ENCODE measurements at places on chromosomes 16 and 17.

GRCh38 chr16:626787-627453 lies 3.9 kb upstream of the WFIKKN1 start:
- DNase-seq = no peak

GRCh38 chr16:11727796-11728543 lies 14.7 kb downstream of the TXNDC11 start:
- DNase-seq = no peak

DNA sequence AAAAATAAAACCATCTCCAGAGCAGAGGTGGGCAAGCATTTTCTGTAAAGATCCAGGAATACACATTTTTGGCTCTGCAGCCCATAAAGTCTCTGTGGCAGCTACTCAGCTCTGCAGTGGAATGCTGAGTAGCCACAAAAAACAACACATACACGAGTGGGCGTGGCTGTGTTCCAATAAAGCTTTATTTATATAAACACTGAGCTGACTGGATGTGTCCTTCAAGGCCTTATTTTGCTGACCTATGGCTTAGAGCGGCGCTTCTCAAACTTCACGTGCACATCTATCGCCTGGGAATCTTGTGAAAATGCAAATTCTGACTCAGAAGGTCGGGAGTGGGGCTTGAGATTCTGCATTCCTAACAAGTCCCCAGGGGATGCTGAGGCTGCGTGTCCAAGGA lies 39.7 kb downstream of the XYLT1 start:
- no peak for DNase-seq

- DNase-seq = no peak
Observed at GRCh38 chr16:57394444-57394843, 10.1 kb upstream of the CCL17 start.

- DNase-seq = no peak
Observed at GRCh38 chr16:82681592-82681991, 54.8 kb downstream of the CDH13 start.

GRCh38 chr16:69064124-69064763 lies 41.2 kb upstream of the HAS3 start:
- DNase-seq = no peak

- DNase-seq = no peak
Observed at GRCh38 chr16:48955837-48956236, 325.8 kb downstream of the CBLN1 start.

DNA sequence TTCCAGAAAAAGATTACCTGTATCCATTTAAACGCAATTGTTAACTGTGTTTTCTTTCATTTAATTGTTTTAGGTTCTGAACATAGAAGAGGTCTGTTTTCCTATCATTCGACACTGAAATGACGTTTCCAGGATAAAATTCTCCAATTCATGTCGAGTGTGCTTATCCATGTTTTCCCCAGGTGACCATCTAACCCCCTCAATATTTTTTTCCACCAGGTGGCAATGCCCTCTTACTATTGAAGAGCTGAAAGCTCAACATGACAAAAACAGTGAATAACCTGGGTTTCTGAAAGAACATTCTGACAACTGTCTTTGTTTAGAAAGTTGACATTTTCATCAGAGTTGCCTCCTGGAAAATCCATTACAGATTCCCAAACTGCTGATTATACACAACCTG lies 948.7 kb downstream of the KCNJ2 start:
- peak; percentile 64 for DNase-seq

GRCh38 chr17:42288803-42289610 lies 709 bp downstream of the STAT5A start:
- no peak for DNase-seq

DNA sequence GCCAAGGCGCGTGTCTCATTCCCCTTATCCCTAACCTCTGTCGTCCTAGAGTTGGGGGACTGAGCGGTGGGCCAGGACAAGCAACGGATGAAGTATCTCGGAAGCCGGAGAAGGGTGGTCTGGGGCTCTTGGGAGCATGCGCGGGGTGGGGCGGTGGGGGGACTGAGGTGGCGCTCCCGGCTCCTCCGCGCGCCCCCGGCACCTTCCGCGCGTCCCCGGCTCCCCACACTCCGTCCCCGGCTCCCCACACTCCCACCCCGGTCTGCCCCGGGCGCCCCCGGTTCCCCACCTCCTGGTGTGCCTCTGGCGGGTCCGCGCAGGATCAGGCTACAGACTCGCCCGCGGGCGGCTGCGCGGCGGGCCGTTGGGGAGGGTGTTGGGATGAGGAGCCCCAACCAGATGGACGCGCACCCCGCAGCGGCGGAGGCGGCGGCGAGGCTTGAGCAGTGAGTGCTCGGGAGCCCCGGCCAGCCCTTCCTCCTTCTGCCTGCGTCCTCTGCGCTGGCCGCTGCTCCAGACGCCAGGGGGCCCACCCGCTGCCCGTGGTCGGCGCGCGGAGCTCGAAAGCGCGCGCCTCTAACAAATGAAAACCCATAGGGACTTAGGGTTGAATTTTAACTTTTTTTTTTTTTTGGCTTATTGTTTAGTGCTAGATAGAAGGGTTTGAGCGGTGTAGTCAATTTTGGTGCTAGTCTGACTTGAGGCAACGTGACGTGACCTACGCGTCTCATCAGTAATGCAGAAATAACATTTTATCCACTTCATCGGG lies 5.6 kb upstream of the CRYM start:
- peak; percentile 52 for DNase-seq

DNA sequence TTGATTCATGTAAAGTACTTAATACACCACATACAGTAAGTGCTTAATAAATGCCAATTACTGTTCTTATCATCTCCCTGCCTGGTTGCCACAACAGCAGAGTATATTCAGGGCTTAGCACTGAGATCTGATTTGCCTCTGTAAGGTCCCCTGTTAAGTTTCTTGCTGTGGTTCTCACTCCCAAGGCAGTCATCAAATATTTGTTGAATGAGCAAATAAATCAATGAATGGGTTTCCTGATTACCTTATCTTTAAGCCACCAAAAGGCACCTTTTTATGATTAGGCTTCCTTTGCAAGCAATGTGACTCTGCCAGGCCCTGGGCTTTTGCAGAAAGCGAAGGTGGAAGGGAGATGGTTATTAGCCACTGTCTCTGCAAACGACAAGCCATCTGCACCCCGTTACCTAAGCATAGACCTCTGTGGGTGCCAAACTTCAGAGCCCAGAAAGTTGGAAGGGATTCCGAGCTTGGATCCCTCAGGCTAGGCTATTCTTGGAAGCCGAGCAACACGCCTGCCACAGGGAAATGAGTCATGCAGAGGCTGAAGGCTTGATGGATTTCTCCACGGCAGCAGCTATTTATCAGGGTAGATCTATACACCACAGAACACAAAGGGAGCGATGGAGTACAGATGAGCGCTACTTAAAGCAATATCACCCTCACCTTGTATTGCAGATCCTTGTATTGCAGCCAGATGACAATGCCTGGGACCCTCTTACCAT lies 102.0 kb downstream of the GRIN2A start:
- DNase-seq = no peak

DNA sequence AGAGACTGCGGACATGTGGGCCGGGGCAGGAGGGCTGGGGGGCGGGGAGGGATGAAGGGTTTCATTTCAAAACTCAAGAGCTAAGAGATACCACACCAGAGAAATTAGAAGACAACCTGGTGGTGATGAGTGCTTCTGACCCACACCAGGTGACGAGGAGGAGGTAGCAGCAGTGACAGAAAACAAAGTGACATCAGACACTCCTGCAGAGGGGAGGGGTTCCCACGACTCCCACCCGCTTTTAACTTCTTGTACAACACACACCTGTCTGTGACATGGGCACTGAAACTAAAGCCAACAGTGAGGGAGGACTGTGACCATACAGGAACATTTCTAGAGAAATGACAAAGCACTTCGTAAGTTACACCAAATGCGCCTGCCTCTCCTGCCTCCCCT lies 112.9 kb downstream of the ANKRD11 start:
- no peak for DNase-seq

DNA sequence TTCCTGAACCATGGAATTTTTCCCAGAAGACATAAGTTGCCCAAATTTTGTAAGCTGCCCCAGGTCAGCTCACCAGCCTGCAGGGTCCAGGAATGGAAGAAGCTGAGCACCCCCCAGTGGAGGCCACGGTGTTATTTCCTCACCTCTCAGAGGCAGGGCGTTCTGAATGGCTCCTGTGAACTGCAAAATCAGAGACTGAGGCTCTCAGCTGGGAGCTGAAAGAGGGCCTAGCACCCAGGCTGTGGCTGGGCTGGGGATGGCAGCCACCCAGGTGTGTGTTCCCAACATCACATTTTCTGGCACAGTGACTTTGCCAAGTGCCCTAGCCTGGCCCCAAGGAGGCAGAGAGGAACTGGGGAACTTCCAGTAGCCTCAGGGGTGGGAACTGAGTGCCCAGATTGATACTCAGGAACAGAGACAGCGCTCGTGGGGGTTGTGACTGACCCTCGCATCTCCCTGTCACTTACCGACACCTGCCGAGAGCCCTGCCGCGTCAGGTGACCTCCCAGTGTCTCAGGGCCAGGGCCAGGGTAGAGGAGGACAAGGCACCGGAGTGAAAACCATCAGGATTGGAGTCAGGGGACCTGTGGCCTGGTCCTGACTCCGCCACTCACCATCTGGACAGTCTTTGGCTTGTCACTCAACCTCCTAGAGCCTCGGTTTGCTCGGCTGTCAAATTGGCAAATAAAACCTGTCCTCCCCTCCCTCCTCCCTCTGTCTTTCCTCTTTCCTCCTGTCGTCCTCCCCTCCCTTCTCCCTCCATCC lies 11.3 kb downstream of the CACNG4 start:
- peak; percentile 39 for DNase-seq

All from SK-N-DZ (cell line).